ENCODE measurements at places on chromosomes 3 and 15.

GRCh38 chr3:12812812-12813211 is 16.3 kb downstream of the CAND2 start:
- DNase-seq: no peak

- no peak for DNase-seq
These were observed 110.3 kb upstream of the SMAD3 start for GRCh38 chr15:66955001-66955516.

DNA sequence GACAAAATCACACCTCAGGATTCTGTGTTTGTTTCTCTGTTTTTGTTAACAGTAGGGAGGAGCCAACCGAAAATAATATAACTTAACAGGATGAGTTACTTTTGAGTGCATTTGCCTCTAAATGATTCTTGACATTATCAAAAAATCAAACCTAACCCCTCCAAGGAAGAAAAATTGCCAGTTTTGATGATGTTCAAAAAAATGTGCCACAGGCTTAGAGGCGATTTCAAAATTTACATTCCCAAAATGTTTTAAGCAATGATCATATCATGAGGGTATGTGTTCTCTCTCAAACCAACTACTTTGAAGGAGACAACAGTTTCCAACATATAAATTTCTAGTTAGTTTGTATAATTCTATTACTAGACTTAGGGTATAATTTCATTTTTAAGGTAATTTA is 6.7 kb downstream of the VGLL3 start:
- no peak for DNase-seq

GRCh38 chr3:5168110-5168509 is 19.4 kb upstream of the EDEM1 start:
- DNase-seq: no peak

DNA sequence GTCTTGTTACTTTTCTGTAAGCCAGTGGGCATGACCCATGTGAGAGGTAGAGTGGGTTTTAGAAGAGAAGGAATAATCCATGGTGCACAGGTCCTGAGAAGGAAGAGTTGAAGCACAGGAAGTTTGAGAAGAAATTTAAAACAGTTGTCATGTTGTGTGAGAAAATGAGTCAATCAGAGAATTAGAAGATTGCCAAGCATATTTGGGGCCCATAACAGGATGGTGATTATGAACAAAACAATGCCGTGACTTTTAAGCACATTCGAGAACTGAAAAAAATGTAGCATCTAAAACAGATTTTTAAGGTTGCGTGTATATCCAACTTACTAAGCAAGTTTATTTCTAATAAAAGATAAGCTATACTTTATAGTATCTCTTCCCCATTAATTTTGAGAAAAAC is 198.7 kb downstream of the RORA start:
- DNase-seq: no peak

DNA sequence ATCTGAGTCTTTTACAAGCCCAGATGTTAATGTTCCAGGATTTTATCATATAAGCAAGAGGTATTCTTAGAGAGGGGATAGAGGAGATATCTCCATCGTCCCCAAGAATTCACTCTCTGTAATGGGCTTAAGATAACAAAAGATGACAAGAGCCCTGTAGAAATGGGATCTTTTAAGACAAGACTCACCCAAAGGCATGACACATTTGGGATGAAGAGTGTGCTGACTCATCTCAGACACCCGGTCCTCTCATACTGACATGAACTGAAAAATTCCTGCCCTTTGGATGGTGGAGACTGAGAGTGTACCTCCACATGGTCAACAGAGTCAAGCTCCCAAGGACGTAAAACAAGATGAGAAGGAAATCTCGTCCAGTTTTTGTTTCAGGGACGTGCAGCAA is 11.0 kb downstream of the LEKR1 start:
- DNase-seq: no peak

DNA sequence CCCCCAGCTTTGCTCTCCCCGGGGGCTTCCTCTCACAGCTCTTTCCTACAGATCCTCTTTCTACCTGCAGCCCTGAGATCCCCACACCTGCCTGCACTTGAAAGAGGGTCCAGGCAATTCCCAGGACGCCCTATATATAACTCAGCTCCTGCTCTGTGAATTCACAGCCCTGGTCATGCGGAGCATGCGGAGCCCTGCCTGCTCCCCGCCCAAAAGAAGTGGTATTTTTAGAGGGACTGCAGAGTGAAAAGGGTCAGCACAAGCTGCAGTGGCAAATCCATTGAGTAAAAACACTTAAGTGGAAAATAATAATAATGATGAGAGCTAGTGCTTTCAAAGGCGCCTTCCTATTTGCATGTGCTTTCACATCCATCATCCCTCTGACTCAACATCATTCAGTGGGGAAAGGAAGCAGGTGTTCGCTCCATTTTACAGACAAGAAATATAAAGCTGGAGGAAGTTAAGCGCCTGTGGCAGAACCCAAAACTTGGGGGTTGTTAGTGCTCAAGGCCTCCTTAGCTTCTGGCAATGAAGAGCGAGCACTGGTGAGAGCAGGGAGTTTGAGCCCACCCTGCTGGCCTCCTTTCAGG is 76.3 kb upstream of the LIPC start:
- no peak for DNase-seq

DNA sequence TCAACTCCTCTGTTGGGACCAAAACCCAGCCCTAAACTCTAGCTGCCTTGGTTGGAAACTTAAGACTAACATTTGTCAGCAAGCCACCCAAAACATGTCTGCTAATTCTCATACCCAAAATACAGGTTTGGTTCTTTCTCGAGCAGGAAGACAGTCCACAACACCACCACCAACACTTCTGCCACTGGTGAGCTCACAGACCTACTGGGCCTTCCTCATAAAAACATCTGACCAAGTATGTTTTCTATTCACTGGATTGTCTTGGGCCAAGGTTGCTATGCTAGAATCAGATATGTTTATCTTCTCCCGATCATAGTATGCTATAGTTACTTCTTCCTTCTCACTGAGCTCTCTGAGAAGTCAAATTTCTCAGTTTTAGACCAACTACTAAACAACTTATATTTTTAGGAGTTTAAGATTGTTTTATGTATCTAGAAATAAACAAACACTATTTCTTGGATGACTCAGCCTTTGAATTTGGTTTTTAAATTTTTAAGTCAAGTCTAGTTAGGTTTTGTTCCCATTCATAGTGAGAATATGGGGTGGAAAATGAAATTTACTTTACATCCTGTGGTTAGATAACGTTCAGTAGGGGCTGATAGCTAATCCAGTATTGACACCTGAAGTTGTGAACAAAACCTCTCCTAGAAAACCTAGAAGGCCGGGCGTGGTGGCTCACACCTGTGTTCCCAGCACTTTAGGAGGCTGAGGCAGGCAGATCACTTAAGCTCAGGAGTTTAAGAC is 360.5 kb downstream of the RSL24D1 start:
- no peak for DNase-seq

- DNase-seq: no peak
These were observed 17.8 kb upstream of the UTS2B start for GRCh38 chr3:191348098-191348497.

- DNase-seq: no peak
These were observed 66.9 kb upstream of the PRR20G start for GRCh38 chr3:127354761-127355160.

DNA sequence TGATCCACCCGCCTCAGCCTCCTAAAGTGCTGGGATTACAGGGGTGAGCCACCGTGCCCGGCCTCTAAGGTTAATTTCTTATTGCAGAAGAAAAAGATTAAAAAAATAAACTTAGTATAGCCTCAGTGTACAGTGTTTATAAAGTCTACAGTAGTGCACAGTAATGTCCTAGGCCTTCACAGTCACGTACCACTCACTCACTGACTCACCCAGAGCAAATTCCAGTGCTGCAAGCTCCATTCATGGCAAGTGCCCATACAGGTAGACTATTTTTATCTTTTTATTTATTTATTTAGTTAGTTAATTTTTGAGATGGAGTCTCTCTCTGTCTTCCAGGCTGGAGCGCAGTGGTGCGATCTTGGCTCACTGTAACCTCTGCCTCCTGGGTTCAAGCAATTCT is 3.2 kb upstream of the FLNB start:
- DNase-seq: no peak

DNA sequence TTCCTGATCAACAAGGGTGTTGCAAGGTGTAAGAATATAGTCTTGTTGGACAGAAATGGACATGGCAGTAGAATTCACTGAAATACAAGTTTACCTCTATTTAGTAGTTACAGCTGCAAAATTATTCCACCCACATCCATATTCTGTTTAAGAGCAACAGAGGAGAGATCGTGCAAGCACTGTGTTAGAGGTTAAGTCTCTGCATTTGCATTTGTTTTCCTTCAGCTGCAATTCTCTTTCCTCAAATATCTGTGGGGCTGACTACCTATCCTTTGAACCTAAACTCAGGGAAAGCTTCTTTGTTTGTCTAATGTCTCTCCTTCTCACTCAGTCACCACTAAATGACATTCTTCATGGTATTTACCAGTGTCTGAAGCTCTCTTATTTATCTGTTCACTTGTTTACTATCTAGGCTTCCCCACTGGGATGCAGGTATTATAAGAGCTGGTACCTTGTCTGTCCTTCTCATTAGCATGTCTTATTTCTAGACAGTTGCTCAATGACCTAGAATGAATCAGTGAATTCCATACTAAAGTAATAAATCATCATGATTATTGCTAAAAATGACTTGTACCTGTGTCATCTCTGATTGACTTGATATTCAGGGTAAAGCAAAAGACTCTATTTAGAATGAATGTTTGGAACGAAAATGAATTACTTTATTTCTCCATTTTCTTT is 175.3 kb upstream of the FEZF2 start:
- no peak for DNase-seq

DNA sequence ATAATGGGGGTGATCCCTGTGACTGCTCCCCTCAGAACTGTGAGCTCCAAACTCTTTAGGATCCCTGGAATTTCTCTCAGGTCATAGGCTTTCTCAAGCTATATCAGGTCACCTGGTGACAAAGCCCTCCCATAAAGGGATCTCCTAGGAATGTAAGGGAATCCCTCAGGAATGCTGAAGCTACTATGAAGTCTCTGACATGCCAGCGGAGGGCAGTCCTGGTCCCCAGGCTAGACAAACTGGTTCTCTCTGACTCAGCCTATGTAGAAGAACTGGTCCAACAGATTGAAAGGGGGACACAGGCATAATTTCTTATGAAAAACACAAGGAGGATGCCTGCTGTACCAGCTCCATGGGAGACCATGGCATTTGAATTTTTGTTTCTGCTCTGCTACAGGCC is 6.7 kb downstream of the LPCAT4 start:
- no peak for DNase-seq

- DNase-seq: no peak
These were observed 44.4 kb downstream of the ANXA2 start for GRCh38 chr15:60353245-60353920.

GRCh38 chr3:143224716-143225115 is 105.1 kb downstream of the CHST2 start:
- no peak for DNase-seq

GRCh38 chr3:43951813-43952212 is 261.1 kb downstream of the ABHD5 start:
- DNase-seq: no peak

DNA sequence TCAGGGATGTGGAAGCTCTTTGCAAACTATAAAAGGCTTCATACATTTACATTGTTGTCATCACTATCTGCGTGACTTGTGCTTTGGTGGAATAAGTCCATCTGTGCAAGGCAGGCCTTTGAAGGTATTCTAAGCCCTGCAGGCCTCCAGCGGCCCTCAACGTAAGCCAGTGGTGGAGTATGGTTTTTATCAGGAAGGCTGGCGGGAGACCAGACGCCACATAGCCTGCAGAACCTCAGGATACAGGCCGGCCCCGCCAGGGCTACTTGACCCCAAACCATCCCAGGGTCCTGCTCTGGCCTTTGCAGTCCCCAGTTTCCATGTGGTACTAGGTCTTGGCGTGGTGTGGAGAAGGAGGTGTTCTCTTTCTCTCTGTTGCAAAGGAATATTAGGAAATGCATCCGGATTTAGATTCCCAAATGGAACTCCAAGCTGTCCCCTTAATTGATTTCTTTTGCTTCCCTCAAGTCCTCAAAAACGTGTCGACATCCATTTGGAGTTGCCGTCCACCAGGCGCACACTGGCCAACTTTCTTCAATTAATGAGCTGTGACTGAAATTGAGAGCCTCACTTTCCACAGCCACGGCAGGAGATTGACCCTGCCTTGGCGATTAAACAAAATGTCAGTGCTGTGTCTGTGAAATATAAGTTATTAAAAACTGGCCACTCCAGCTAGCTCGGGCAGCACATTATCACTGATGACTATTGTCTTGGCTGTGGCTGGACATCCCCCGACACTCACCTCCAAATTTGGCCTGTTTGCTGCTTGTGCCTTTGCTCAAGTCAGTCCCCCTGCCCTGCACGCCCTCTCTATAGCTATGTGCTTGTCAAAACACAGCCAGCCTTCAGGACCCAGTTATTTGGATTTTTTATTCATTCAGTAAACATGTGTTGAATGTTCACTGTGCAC is 239.8 kb upstream of the TLE3 start:
- no peak for DNase-seq

DNA sequence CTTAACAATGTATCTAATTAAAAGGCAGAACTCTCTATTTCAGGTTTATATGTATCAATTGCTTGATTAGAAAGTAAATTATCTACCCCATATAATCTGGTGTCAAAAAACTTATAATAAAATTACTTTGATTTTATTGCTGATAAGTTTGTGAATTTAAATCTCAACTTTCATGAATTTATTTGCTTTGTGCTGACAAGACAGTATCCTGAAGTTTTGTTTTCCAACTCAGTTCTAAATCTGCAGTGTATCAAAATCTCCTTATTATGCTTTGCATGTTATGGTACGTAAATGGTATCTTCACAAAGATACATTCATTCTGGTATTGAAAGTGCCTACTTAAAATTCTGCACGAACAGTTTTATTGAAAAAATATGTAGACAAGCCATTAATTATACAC is 78.5 kb upstream of the ZNF717 start:
- no peak for DNase-seq

DNA sequence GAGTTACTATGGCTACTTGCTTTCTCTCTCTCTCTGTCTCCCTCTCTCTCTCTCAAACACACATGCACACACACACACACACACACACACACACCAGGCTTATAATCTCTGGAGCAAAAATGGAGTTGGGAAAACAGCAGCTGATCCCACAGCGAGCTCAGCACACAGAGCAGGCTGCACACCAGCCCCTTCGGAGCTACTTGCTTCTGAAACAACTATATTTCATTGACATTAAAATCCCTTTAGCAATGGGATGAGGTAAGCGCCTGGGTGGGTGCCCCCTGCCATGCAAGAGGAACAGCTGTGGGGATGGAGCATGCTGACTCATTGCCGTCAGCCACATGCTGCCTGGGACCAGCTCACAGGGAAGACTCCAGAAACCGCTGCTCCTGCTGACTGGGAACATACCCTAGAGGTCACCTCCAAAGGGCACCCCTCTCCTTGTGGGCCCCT is 45.7 kb downstream of the B3GNT5 start:
- DNase-seq: no peak

DNA sequence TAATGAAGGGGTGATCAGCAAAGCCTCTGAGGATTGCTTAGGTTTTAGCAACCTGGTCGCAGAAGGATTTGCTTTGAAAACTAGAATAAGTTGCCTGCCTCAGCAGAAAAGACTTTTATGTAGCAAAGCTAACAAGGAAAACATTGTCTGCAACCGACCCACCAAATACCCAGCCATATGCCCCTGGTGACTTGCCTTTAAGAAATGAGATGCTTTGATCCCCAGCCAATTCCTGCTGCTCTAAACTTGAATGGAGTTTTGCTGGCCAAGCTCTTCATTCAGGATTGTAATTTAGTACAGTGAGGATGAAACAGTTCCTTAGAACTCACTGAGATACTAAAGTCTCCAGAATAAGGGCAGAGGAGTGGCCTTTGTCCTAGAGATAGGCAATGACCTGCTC is 139.8 kb upstream of the PROK2 start:
- DNase-seq: no peak
